ENCODE measurements at places on chromosomes 2 and 18.

GRCh38 chr2:102801858-102802699 lies 40.2 kb downstream of the TMEM182 start:
- no peak for DNase-seq

- no peak for DNase-seq
These were observed 95.6 kb downstream of the GALNT3 start for GRCh38 chr2:165698444-165698884.

DNA sequence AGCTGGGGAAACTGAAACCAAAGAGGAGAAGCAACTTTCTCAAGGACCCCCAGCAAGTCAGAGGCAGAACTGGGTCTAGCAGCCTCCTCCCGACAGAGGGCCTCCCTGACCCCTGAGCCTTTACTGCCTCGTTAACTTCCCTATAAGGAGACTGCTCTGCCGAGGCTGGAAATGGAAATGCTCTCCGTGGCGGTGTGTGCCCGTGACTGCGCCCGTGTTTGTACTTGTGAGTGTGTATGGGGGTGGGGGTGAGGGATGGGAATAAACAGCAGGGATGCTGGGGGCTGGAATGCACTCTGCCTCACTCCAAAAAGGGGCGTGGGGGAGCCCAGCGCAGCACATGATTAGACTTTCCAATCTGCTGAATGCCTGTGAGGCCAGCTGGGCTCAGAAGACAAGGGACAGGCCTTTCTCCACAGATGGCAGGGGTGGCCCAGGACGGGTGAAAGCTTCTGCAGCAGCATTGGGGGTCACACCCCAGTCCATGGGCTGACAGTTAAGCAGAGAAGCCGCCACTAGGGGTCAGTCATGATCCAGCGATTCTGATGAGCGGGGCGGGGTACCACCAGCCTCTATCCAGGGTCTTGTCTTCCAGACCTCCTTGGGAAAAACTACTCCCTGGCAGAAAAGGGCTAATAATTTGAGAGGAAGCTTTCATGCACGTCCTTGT lies 26.8 kb downstream of the MPHOSPH10 start:
- peak; percentile 6 for DNase-seq

DNA sequence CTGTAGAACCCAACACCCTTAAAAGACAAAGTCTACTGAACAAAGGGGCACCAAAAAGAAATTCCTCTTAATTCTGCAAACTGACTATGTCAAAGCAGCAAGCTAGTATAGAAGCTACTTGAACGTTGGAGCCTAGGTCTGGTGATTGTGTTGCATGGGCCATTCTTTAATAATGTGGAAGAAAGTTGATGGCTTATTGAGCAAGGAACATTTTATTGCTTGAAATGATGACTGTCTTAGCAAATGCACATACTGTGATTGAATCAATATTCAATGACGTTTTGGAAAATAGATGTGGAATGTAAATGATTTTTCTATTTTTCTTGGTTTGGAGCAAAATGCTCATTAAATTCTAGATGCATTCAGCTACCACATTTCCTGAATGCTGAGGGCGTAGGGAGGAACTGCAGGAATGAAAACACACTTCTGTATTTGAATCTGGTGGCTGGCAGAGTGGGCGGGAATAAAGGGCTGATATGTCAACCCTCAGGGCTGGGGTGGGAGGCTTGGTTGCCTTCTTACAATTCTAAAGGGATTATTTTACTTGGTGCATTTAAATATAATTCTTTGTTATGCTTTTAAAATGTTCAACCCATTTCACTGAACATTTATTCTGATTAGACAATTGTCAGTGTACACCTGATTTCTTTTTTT lies 26.5 kb downstream of the MYO3B start:
- DNase-seq = no peak

GRCh38 chr2:231455222-231455621 lies 9.1 kb downstream of the NCL start:
- DNase-seq = no peak

- no peak for DNase-seq
These were observed 4.1 kb upstream of the OTX1 start for GRCh38 chr2:63046552-63046951.

DNA sequence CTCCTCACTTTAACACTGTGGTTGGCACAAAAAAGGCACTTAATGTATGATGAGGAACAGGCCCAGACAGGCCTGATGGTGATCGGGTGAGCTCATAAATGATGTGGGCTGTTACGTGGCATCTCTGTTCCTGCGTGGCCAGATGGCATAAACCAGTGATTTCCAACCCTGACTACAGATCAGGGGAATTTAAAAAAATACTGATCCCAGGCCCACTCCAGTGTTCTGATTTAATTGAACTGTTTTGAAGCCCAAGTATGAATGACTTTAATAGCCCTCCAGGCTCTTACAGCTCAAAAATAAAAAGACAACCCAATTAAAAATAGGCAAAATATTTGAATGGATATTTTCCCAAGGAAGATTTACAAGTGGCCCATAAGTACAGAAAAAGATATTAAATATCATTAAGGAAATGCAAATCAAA lies 48.2 kb downstream of the LIPG start:
- no peak for DNase-seq

DNA sequence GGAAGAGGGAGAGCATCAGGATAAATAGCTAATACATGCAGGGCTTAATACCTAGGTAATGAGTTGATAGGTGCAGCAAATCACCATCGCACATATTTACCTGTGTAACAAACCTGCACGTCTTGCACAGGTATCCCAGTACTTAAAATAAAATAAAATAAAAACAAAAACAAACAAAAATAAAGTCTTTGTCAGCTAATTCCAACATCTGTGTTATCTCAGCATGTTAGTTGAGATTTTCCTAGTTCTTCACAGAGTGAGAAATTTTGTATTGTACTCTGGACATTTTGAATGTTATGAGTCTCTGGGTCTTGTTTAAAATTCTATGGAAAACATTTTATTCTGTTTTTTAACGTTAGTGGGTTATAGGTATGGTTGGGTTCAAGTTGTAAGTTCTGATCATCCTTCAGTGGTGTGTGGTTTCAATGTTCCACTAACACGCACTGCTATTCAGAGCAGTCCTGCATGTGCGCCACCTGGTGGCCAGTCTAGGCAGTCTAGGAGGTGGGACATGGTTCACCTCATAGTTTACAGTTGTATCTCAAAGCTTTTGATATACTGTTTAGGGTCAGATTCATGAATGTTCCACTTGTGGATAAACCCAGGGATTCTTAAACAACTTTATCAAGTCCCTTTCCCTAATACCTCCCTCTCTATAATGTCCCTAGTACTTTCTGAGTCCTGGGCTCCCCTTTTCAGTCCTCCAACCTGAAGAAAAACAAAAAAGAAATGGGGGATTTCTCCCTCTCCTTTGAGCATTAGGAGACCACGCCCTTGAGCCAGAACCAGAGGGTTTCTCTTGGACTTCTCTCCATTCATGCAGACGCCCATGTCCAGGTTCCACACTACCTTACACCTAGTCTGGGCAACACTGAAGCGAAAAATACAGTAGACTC lies 213.4 kb upstream of the GATA6 start:
- peak; percentile 64 for DNase-seq

- no peak for DNase-seq
These were observed 7.5 kb downstream of the NEU2 start for GRCh38 chr2:233039846-233040530.

DNA sequence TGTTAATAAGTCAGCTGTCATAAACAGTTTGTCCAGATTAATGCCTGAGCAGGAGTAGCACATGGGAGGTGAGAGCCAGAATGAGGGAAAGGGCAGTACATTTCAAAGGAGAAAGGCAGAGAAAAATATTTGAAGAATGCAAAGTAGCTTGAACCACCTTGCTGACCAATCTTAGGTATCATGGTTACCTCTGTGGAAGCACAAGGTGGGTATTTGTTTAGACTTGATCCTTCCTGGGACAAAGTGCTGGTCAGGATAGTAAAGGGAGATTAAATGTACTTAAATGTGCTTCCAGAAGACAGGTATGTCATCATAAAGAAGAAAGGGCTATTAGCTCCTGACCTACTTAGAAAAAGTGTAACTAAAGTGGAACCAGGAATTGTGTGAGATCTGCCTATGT lies 105.0 kb downstream of the LRRTM1 start:
- no peak for DNase-seq

DNA sequence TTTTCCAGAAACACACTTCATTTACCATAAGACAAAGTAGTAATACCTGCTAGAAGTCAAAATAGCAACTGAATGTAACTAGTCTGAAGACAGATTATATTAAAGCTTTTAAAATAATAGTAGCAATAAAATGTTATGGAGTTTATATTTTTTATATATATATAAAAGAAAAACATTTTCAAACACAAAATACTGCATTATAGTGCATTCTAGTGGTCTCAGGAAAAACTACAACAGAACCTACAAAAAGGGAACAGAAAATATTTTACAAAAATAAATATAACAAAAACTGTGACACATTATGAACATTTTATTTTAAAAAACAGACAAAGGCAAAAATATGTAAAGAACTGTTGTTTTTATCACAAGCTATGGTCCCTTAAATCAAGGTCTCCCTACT lies 48.0 kb downstream of the STRN start:
- DNase-seq = no peak

- no peak for DNase-seq
These were observed 5.6 kb downstream of the QPCT start for GRCh38 chr2:37350034-37350433.

DNA sequence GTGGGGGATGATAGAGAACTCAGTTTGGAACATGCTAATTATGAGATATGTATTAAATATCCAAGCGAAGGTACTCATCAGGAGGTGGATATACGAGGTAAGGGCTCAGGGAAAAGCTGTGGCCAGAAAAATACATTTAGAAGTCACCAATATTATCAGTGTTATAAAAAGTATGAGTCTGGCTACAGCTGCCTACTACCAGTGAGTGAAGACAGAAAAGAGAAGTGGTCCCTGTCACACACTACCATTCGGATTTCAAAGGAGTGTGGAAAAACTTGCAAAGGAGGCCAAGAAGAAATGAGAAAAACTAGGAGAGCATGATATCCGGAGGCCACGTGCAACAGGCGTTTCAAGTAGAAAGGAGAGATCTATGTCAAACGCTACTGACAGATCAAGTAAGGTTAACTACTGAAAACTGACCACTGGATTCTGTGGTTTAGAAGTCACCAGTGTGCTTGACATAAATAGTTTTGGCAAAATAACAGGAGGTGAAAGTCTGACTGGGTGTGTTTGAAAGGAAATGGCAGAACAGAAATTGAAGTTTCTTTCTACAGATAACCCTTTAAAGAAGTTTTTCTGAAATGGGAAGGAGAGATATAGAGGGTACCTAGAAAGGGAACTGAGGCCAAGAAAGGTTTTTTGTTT lies 118.7 kb upstream of the DNMT3A start:
- no peak for DNase-seq

DNA sequence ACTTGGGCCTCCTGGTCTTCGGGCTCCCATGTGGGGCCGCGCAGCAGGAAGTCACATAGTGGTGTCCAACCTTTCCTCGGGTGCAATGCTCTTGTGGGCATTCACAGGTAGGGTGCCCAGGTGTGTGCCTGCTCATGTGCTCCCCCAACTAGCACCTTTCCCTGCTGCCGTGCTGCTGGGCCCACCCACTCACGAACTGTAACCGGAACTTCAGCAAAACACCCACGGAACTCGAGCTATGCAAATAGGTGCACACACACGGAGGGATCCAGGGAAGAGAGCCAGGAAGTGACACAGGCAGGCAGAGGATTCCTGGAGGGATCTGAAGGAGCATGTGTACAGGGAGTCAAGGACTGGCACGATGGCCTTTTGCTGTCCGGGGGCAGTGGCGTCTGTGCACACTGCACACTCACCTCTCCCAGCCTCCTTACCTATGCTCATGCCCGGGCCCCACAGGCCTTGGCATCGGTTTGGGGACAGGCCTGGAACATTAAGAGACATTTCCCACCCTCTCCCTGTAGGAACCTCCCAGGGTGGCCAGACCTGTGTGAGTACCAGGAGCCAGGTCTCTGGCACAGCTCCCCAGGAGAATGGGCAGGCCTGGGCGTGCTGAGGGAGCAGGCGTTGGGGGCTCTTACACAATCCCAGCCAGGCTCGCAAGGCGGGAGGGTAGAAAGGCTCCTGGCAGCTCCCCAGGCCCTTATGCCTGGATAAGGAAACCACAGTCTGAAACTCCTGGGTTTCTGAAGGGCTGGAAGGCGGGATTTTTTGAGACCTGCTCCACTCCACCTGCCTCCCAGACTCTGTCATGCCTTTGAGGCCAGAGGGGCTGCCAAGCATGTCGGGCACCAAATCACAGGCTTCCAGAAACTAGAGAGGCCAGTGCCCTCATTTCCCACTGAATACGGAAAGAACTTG lies 6.6 kb upstream of the PTMA start:
- no peak for DNase-seq

DNA sequence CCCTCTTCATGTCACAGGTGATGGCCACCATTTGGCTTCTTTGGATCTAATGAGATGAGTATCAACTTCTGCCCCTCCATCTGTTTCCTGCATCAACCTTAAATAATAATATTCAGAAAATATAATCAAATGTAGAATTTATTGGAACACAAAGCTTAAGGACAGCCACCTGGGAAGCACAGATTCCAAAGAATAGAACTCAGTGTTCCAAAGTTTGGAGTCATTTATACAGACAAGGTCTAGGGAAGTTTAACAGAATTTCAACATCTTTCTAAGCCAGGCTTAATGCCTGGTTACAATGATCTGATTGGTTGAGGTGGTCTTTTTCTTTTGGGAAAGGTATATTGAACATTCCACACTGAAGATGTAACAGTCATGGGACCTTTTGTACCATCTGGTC lies 218.0 kb upstream of the PIEZO2 start:
- DNase-seq = no peak

- DNase-seq = no peak
These were observed 65.5 kb upstream of the ATG16L1 start for GRCh38 chr2:233185963-233186362.

GRCh38 chr2:222239945-222240675 lies 58.7 kb downstream of the PAX3 start:
- no peak for DNase-seq

- DNase-seq = no peak
These were observed 3.6 kb upstream of the CHMP3 start for GRCh38 chr2:86566821-86567190.

DNA sequence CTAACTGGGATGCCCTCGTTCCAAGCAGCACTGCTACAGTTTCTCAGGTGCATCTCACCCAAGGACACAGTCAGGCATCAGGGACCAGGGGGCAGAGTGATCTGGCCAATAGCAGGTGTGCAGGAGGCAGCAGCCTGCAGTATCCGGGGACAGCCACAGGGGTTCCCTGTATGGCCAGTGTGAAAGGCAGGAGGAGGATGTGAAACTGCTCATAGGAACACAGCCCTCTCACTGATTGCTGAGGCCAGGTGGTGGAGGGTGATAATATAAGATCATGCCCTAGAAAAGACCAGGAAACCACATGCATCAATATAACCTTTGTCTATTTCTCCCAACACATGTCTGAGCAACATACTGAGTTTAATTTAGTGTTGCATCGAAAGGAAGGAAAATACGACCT lies 112.7 kb upstream of the TACR1 start:
- DNase-seq = no peak

- DNase-seq = no peak
These were observed 60.8 kb downstream of the ZNF521 start for GRCh38 chr18:25291150-25291549.

GRCh38 chr2:127004893-127005600 lies 101.9 kb downstream of the BIN1 start:
- no peak for DNase-seq
